GM06990 (cell line): ENCODE measurements at places on chromosomes 7 and 10.
A peak's percentile ranks its signal among the peaks of the same experiment; 100 is the strongest.

DNA sequence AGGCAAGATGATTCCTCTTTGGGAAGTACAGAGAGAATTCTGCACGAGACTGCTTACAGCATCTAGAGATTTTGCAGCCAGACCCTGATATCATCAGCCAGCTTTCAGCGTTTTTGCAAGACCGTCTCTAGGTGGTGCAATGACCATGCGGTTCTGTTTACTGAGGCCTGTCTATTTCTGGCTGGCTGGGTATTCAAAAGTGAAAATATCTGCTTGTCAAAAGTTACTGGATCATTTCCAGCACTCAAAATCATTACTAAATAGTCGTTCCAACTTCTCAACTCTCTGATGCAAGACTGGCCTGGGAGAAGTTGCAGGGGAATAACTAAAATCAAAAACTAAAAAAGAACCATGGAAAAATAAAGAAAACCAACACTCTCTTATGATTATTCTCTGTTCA is 240.1 kb downstream of the ELMO1 start:
- DNase-seq = peak; percentile 16

DNA sequence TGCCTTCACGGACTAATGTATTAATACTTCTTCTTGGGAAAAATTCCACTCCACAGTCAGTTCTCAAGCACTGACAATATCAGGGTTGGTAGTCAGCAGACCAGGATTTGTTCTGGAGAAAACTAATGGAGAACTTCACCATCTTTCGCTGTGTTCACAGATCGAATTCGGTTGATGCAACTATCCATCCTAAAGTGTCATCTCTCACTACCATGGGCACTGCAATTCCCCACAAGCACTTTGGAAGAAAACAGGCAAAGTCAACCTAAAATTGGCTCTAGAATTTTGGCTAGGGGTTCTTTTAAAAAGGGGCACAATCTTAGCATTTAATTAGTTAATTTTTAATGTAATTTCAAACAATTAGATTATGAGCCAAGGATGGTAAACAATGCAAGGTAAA is 164.4 kb downstream of the HGF start:
- DNase-seq = no peak

GRCh38 chr7:142866361-142867096 is 11.7 kb downstream of the EPHB6 start:
- DNase-seq = no peak

- no peak for DNase-seq
Measured at GRCh38 chr7:50798126-50798525, 15.4 kb upstream of the GRB10 start.

DNA sequence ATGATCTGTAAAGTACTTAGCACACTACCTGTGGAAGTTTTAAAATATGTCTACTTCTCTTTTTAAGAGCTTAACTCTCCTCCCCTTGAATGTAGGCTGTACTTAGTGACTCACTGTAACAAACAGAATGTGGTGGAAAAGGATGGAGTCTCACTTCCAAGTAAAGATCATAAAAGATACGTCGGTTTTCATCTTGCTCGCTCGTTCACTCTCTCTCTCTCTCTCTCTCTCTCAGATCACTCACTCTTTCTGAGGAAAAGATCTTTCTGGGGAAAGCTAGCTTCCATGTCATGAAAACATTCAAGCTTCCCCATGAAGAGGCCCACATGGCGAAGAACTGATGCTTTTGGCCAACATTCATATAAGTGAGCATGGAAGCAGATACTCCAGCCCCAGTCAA is 5.5 kb downstream of the CHUK start:
- no peak for DNase-seq

DNA sequence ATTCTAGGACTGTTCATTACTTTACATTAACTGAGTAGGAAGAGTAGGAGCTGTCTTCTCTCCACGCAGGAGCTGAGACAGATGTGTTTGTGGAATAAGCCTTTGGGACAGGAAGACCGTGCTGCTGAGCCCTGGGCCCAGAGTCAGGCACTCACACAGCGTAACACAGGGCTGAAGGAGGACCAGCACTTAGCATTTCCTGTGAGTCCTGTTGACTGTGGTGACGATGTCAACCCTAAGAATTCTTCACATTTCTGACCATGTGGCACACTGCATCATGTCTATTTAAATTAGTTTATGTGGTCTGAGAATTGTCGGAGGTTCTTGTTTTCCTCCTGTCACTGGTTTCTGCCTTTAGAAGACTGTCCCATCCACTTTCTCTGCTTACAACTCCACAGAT is 117.2 kb downstream of the PIP4K2A start:
- DNase-seq = no peak

DNA sequence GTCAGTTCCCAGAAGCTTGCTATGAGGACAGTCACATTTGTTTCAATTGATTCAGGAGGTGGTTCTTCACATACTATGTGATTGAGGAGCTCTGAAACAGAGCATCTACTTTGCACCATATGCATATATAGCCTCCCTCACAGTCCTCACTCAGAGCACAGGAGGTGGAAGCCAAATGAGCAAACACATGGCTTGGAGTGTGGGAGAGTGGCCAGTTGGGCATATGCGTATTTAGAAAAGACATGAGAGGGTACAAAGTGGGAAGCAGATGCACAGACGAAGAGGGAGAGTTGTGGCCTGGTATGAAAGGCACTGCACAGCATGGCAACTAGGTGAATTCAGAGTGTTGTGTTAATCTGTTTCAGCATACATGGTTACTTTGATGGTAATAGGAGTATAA is 165.6 kb downstream of the COL28A1 start:
- no peak for DNase-seq

GRCh38 chr10:2476218-2476811 is 591.0 kb upstream of the PFKP start:
- DNase-seq = no peak

- DNase-seq = no peak
Measured at GRCh38 chr7:73556208-73557107, 1.0 kb downstream of the BCL7B start.

DNA sequence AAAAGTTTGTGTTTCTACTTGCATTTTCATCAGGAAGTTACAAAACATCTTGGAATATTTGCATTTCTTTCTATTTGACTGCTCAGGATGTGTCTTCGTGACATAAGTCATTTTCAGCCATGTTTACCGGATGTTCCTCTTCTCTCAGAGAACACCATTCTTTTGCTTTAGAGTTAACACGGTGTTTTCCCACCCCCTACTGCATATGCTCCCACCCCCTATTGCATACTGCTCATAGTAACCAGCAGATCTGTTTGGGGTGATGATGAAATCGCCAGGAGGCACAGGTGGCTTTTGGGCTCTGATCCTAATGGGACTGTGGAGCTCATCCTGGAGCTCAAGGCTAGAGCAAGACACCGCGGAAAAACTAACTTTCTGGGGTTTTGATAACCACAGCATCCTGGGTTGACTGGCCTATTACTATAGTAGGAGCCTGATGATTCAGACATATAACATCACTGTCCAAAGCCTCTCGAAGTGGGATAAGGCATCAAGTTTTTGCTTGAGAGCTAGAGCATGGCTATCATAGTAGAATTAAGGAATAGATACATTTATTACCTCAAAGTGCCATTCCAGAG is 65.1 kb upstream of the BET1 start:
- no peak for DNase-seq

- DNase-seq = no peak
Measured at GRCh38 chr10:123860209-123860608, 31.4 kb downstream of the CPXM2 start.

- no peak for DNase-seq
Measured at GRCh38 chr10:88960802-88961201, 8.2 kb upstream of the ACTA2 start.

- no peak for DNase-seq
Measured at GRCh38 chr7:32163896-32164295, 93.7 kb upstream of the PDE1C start.

- DNase-seq = no peak
Measured at GRCh38 chr10:79021948-79022499, 46.7 kb upstream of the ZMIZ1 start.

GRCh38 chr7:2090526-2091520 is 141.9 kb downstream of the MAD1L1 start:
- DNase-seq = no peak

GRCh38 chr7:156895024-156895780 is 2.2 kb upstream of the LMBR1 start:
- no peak for DNase-seq

DNA sequence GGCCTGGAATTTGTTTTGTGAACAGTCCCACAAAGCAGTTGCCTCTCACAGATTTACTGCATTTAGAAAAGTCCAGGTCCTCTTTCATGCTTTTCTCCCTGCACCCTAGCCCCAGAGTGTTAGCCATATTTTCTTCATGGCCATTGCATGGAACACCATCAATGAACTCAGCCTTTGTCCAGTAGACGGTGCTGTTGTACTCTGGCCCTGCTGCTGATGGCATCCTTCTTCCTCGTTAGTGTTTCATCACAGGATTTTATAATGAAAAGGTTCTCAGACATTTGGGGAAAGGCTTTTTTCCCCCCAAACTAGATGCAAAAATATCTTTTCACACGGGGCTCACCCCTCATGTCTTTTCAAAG is 93.0 kb upstream of the SLC25A13 start:
- DNase-seq = no peak

- DNase-seq = no peak
Measured at GRCh38 chr7:64744680-64745079, 49.5 kb upstream of the ZNF138 start.

DNA sequence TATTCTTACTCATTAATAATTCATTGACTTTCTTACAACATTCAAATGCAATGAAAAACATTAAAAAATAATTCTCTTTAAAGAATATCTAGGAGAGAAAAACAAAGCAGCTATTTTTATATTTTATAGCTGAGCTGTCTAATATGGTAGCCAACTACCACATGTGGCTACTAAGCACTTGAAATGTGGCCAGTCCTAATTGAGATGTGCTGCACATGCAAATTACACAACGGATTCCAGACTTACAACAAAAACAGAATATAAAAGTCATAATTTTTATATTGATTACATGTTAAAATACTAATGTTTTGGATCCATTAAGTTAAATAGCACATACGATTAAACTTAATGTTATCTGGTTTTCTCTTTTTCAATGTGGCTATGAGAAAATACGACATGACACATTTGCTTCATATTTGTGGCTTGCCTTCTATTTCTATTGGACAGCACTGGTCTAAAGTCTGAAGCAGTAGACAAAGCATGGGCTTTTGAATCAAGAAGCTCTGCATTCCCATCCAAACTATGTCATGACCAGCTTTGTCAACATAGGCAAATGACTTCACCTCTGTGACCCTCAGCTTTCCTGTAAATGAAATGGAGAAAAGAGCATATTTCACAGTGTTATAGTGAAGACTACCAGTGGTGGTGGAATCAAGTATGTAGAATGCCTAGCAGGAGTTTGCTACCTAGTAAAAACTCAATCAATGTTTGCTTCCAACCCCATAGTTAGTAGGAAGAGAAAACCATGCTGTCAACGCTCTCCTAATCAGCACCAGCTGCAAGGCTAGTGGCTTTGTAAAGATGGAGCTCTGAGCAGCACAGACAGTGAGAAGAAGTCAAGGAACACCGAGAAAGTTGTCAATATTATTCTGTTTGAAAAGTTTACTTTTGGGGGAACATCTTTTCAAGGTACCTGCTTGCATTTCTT is 37.1 kb upstream of the GDF10 start:
- no peak for DNase-seq

DNA sequence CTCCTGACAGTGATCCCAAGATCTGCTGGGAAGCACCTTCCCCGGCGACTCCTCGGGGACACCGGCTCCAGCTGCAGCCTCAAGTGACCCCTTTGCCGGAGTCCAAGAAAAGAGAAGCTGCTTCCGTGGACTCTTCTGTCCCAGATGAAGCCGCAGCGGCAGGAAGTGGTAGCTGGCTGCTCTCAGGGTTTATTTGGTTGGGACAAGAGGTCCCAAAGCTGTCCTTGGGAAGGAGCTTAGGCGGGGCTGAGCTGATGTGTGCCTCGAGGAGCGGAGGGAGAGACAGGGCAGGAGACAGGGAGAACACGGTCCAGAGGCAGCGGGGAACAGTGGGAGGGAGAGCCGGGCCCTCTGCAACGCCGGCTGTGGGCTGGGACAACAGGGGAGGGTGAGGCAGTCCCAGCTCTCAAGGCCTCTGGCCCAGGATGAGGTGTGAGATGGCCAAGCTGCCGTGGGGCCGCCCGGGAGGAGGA is 13.1 kb upstream of the FAM20C start:
- DNase-seq = no peak
